ENCODE measurements at places on chromosomes 6 and 20.

GRCh38 chr6:6821639-6822261, 233.2 kb downstream of the LY86 start:
- no peak for DNase-seq

DNA sequence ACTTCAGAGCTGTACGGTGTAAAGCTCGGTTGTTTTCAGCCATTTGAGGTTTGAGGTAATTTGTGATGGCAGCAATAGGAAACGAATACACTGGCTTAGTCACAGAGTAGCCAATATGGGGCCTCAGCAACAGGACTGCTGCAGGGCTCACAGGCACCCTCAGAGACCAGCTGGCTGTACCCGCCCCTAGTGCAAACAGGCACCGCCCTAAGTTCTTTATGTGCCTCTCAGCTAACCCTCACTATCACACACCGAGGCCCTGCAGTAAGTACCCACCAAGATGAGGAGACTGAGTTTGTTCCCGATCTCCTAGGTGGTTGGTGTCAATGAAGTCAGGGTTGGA, 11.2 kb upstream of the SERPINB9 start:
- DNase-seq, result no peak

GRCh38 chr20:63409066-63409833, 48.1 kb upstream of the CHRNA4 start:
- DNase-seq, result no peak

DNA sequence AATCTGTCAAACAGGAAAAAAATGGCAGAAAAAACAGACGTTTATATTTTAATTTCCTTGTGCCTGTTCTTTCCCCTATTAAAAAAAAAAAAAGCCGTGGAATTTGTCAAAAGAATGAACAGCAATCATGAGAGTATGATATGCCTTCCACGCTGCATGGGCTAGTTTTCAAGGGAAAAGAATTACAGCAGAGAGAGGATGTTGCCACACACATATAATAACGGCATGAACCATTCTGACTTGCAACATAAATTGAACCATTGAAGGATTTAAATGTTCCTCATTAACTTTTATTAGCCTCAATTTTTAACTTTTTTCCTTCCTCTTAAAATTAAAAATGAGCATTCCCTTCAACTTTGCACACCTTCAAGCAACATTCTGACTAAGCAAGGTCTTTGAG, 301.8 kb downstream of the FOXC1 start:
- DNase-seq, result no peak

DNA sequence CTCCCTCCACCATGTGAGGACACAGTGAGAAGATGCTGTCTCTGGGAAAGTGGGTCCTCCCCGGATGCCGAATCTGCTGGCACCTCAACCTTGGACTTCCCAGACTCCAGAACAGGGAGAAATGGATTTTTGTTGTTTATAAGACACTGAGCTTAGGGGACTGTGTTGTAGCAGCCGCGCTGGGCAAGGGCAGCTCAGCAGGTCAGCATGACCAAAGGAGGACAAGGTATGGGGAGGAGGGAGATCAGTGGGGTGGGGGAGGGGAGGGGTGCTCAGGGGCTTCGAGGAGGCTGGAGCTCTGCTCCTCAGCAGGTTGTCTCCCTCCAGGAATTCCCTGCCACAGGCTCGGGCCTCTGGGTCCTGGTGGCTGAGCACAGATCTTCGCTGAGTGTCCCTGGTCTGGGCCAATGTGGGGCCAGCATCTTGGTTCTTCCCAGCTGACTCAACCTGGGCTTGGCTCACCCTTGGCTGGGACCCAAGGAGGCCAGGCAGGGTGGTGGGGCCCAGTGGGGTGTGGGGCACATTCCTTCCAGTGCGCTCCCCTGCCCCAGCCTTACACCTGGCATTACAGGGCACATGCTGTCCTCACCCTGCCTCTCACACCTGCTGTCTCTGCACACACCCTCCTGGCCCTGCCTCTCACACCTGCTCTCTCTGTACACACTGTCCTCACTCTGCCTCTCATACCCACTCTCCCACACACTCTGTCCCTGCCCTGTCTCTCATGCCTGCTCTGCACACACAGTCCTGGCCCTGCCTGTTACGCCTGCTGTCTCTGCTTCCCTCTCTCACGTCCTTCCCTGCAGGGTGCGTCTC, 107.3 kb downstream of the SYCP2 start:
- no peak for DNase-seq

DNA sequence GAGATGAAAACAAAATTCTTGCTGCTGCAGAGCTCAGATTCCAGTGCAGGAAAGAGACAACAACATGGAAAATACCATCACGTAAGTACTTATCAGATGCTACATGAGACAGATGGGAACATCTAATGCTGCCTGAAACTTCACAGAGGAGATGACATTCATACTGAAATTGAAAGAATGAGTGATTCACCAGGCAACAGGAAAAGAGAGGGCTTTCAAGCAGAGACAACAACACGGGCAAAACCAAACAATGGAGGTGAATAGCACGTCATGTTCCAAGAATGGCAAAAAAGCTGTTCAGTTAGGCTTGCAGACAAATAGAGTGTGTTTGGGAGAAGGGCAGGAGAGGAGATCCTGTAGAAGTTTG, 39.3 kb downstream of the GTF2H5 start:
- no peak for DNase-seq

DNA sequence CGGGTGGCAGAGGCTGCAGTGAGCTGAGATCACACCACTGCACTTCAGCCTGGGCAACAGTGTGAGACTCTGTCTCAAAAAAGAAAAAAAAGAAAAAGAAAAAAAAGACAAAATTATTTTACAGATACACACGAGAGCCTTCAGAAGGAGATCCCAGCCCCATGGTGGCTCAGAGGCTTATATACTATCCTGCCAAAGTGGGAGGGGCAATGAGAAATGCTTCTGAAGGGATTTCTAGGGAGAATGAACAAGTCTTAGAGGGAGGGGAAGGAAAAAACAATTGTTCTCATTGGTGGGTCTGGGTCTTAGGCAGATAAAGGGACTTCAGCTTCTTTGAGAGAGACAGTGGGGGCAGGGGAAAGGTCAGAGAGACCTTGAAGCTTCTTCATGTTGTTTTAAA, 76.8 kb downstream of the BANF2 start:
- no peak for DNase-seq

- DNase-seq, result no peak
Measured at GRCh38 chr6:166162599-166163342, 4.9 kb downstream of the TBXT start.

GRCh38 chr6:28543651-28544610, 18.2 kb downstream of the GPX5 start:
- DNase-seq, result no peak

- no peak for DNase-seq
Measured at GRCh38 chr6:153117986-153118879, 12.8 kb downstream of the RGS17 start.

DNA sequence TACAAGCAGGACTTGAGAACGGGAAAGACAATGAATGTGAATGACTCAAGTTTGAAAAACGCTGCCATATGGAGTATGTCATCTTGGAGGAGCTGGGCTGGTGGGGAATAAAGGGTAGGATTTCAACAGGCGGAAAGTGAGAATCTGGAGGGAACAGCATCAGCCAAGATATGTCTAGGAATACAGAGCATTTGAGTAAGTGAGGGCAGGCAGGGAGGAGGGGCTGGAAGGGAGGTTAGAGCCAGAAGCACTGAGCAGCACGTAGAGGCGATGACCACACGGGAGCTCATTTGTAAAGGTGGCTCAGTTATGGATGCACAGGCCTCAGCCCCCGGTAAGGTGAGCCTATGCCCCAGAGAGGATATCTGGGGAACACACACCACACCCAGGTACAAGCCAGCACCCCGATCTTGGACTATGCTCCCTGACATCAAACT, 115.1 kb downstream of the ZMYND8 start:
- DNase-seq, result no peak

- DNase-seq, result no peak
Measured at GRCh38 chr20:38870733-38871559, 55.3 kb upstream of the FAM83D start.

GRCh38 chr20:64108731-64109681, 1.6 kb upstream of the NPBWR2 start:
- no peak for DNase-seq

- no peak for DNase-seq
Measured at GRCh38 chr6:47690791-47691190, 7.6 kb upstream of the ADGRF4 start.

DNA sequence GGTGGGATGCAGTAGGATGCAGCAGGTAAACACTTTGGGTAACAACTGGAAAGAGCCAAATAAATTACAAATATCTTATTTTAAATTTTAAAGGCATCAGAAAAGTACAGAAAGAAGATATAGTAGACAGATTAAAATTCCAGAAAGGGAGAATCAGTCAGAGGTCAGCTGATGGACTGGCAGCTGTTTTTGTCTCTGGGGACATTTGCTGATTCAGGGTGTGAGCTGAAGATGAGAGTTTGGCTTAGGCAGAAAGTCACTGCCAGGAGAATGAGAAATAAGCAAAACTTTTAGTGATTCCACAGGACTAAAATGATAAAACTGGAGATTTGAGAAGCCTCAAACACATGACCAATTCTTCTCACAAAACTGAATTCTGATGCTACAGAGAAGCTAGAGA, 39.5 kb downstream of the AHI1 start:
- DNase-seq, result no peak

DNA sequence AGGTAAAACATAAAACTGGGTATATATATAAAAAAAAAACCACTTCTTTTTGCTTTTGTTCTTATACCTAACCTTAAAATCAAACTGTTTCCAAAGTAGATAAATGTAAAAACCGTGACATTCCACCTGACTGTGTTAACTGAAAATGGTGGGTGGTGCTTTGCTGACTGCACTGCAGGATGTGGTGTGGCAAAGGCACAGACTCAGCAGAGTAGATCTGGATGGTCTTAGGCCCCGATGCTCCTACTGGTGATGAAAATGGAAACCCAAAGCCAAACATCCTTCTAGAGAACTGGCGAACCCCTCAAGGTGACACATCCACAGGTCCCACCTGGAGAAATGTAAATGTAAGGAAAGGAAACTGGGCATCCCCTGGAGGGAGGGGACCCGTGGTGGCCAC, 8.9 kb downstream of the TGIF2 start:
- no peak for DNase-seq

DNA sequence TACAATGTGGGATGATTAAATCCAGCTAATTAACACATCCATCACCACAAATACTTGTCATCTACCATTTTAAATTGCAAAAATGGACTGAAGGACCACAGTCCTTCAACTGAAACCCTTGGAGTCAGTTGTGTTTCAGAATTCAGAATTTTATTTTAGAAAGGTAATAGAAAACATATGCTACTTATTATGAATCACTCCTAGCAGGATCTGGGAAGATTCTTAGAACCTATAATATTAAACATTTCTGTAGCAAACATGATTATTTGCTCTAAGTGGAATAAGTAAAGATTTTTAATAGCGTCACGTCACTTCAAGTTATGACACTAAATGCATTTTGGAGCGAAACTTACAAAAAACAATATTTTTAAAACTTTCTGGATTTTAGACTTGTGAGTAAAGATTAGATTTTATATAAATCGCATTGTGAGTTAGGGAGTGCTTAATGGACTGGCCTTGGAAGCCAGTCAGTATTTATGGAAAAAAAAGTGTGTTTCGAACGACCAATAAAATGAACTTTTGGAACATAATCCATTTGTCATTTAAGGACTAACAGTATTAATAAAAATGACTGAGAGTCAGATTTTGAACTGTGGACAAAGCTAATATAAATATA, 71.8 kb upstream of the PHACTR2 start:
- DNase-seq, result no peak

DNA sequence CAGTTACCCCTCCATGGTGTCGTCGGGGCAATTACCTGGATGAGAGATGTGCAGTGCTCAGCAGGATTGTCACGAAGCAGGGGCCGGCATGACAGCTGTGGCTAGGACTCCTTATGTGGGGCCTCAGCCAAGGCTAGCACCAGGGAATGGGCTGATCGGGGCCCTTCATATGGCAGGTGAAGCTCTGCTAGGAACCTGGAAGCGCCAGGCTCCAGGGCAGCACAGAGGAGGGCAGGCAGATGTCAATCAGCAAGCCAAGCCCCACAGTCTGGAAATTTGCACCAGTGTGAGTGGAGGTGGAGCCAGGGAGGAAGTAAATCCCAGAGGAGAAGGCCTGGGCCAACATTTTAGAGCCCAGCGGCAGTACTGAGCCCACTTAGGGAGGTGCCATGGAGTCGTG, 21.2 kb downstream of the SYNDIG1 start:
- DNase-seq, result no peak

- no peak for DNase-seq
Measured at GRCh38 chr20:63963784-63964301, 5.9 kb downstream of the ZNF512B start.

GRCh38 chr20:7159903-7160302, 392.4 kb downstream of the BMP2 start:
- no peak for DNase-seq

GRCh38 chr6:151284012-151284411, 44.2 kb downstream of the AKAP12 start:
- DNase-seq, result no peak

DNA sequence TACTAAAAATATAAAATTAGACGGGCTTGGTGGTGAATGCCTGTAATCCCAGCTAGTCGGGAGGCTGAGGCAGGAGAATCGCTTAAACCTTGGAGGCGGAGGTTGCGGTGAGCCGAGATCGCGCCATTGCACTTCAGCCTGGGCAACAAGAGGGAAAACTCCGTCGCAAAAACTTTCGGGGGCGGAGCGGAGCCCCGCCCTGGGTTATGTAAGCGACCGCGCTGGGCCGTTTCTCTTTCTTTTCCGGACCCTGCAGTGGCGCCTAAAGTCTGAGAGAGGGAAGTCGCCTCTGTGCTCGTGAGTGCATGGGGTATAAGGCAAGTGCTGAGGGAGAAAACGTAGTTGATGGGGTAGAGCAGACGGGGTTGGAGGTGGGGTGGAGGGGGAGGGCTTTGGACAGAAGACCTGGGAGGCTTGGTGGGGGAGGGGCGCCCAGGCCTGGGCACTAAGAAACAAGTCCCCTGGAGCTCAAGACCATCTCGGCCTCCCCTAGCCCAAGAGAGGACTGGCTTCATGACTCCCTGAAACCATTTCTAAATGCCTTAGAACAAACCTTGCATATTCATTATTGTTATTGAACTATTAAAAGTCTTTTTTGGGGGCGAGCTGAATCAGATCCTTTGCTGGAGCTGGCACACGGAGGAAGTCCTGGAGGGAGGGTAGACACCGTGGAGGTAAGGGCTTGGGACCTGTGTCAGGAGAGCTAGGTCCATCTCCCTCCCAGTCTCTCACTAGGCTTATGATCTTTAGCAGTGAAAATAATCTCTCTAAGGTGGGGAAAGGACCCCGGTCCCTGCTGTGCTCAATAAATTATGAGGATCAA, 2.7 kb upstream of the MICA start:
- DNase-seq, result peak; percentile 54

DNA sequence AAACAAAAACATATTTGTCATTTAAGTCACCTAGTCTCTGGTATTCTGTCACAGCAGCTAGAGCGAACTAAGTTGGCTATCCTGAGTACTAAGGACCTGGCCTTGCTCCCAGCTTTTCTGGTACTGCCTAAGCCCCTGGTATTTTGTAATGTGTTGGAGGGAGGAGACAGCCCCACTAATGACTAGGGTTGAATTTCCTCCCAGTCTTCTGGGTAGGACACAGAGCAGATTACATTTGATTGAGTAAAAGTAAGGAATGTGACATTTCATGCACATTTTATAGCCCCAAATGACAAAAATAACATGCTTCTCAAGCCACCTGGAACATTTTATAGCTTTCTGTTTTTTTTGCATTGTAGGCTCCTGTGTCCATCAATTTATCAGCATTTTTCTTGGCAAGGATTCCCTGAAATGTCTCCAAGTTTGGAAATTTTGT, 47.9 kb upstream of the DDR1 start:
- no peak for DNase-seq

Data from stimulated activated CD8-positive, alpha-beta memory T cell treated with anti-CD3 and anti-CD28 coated beads, Interleukin-15, amount 100 ng/mL, for 4 hours (primary cell).